ENCODE measurements at places on chromosomes 5 and 9.
A peak's percentile ranks its signal among the peaks of the same experiment; 100 is the strongest.

DNA sequence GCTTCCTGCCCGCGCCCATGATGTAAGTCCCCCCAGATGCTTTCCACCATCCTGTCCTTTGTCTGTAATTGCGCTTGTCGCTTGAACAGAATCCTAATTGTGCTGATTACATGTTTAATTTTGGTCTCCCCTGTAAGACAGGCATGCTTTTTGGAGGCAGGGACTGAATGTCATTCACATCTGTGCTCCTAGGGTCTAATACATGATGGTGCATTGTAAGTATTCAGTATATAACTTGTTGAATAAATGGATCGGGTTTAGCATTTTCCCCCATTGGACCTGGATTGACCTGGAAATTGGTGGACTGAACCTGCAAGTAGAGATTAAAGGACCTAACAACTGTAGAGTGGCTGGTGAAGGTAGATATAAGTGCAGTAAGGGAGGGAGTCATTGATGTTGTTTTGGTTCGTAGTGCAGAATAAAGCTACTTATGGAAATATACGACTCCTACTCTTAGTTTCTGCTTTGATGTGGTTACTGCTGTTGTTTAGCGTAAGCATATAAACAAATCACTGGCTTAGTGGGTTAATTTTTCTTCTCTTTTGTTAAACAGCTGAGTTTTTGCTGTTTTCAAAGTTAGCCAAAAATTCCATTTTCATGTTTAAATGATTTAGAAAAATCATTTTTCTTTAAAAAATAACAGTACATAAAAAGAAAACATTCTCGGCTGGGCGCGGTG is 57.3 kb downstream of the TRIO start:
- DNase-seq, result no peak

DNA sequence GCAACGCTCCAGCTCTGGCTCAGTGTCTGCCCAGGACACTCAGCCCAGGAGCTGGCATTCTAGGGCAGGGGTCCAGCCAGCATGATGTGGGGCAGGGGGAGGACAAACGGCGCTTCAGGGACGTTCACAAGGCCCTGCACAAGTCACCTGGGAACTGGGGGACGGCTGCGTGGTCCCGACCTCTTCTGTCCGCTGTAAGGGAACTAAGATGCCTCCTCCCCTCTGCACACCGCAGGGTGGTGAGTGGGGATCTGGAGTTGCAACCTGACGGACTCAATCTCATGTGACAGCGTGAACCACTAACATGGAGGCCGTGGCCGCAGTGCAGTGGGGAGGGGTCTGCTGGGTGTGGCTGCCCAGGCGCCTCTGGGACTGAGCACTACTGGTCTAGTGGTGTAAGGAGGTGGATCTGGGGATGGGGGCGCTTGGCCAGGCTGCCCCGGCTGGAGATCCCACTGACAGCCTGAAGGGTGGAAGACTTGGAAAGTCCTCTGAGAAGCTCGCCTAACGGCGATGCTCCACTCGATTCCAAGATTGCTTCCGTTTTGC is 88.0 kb upstream of the RAPGEF1 start:
- DNase-seq, result no peak

GRCh38 chr5:13985731-13986418 is 41.4 kb upstream of the DNAH5 start:
- no peak for DNase-seq

DNA sequence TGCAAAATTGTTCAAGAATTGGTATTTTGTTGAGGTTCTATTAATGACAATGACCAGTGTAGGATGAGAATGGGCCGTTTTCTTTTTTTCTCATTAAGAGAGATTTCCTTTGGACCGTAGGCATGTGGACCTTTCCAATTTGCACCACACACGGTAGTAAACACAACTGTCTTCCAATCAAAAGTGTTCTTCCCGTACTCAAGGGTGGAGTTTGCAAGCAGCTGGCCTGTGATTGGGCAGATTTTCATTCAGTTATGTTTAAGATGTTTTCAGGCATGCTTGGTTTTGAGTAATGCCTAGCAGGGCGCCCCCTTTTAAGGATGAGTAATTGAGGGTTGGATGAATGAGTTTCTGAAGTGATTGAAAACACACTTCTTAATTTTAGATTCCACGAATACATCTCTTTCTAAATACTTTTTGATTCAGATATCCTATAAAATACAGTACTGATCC is 2.5 kb downstream of the KDM3B start:
- DNase-seq, result peak; percentile 85

DNA sequence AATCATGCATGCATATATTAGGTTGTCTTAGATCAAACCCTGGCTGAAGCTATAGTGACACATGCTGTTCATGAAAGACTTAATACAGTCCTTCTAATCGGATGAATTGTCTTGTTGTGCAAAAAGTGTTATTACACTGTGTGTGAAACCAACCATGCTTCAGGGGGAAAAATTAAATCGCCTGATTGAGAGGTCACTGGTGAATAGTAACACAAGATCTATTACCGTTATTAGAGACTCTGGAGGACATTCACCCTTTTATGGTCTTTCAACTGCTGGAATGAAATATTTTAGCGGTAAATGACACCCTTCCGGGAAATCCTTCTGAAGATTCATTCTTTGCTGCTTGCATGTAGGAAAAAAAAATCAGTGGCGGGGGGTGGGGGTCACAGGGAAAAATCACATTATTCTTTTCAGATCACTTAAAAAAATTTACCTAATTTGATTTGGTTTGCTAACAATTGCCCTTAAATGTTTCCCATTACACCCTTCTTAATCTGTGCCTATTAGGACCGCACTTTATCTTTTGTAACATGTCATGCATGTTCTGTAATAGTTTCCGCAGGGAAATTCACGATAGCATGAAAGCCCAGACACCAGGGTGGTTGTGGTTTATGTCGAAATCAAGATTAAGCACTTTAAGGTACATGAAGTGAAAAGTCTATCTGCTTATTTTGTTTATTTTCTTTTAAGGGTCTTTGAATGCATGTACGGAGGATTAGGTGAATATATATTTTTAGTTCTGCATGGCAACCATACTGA is 120.6 kb downstream of the FOCAD start:
- DNase-seq, result no peak

DNA sequence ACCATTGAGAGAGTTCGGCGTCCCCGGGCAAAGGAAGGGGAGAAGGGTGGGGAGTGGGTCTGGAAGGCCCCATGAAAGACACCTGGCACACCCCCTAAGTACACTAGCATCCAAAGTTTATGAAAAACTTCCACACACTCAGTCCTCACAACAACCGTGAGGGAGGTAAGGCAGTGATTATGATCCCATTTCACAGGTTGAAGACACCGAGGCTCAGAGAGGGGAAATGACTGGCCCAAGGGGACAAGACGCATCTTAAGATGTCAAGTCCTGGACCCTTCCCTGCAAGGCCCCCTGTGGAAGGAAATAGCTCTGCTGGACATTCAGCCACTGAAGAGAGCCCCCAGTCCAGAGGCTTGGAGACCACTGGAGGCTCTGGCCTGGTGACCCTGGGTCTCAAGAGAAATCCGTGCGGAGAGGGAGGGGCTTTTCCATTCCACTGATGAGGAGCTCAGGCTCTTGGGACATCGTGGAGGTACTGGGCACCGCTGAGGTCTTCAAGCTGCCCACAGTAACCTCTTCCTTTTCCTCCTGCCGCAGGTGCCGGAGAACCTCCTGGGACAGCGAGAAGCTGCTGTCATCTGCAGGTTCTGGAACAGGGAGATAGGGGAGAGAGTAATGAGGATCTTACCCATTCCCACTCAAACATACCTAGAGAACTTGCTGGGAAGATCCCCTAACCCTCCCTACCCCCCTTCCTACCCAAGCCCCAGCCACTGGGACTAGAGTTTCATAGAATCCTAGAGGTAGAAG is 5.2 kb downstream of the SMIM33 start:
- DNase-seq, result no peak

GRCh38 chr5:154098465-154098864 is 59.7 kb downstream of the MFAP3 start:
- DNase-seq, result no peak

DNA sequence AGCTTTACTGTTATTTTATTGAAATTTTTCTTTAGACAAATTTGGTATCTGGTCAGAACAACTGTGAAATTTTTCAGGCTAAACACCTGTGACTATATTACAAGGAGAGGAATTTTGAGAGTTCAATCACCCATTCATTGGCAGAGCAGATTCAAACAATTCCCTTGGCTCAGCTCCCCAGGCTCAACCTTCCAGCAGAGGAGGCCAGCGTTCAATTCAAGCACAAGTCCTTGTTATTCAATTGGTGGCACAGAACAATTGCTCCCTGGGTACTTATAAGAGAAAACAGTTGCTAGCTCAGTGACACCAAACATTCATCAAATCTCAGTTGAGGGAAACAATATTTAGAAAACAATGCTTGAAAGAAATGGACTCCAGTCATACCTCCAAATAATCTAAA is 83.3 kb downstream of the SUSD1 start:
- DNase-seq, result peak; percentile 45

DNA sequence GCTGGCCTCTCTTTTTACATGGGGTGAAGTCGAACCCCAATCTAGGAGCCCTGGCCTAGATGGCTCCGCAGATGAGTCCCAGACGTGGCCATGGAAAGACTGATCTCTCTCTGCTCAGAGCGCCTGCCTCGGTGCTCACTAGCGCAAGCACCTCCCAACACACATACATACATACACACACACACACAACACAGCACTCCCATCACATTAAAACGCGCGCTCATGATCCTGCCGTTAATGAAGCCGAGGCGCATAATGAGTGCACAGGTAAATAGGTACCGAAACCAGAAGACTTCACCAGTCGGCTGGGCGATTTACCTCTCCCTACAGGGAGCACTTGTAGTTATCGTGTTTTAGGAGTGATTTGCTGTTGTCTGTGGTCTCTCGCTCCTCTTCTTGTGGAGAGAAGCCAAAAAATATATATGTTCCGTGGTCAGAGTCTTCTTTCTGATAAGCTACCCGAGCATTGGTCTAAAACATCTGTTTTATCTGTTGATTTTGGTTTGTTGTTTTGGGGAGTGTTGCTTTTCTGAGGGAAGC is 207.7 kb downstream of the MEF2C start:
- no peak for DNase-seq

- no peak for DNase-seq
Measured at GRCh38 chr5:15951550-15951949, 228.0 kb downstream of the MARCHF11 start.

DNA sequence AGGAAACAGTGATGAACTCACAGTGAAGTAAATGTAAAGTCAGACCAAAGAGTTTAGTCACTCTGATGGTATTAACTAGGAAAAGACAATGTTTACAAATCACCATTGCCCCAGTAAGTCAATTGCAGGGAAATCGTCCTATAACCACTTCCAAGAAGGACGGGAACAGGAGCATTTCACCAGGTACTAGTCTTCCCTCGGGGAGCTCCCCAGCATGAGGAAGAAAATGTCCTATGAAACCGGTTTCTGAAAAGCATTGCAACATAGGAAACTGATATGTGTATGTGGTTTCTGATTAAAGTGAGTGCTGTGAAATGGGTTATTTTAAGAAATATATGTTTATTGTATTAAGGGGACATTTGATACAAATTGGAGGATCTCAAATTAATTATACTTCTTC is 626.7 kb upstream of the ADAMTS16 start:
- DNase-seq, result no peak

- DNase-seq, result no peak
Measured at GRCh38 chr5:179747811-179748210, 15.2 kb downstream of the MAML1 start.

GRCh38 chr5:160378330-160378729 is 7.9 kb upstream of the C1QTNF2 start:
- DNase-seq, result no peak

Data from cerebellar cortex (tissue), 1 donor.